Fibroblast of the aortic adventitia (primary cell): ENCODE measurements at places on chromosomes 3 and 15. TPM values are rescaled to one million over a fixed set of nuclear protein-coding genes. Genes with fewer than 3 reads are reported as not detected.

The FBXW12 gene
- 0.27 TPM in 1 of 2 replicates, not detected in the other for total RNA-seq

- DNase-seq, result no peak
Measured at GRCh38 chr15:28110481-28110881, 11.4 kb upstream of the OCA2 start.

- no peak for DNase-seq
Measured at GRCh38 chr3:52221563-52222318, 3.7 kb downstream of the TLR9 start.

The TTBK2 gene
- total RNA-seq, result 14.3 and 18.5 TPM in 2 replicates

DNA sequence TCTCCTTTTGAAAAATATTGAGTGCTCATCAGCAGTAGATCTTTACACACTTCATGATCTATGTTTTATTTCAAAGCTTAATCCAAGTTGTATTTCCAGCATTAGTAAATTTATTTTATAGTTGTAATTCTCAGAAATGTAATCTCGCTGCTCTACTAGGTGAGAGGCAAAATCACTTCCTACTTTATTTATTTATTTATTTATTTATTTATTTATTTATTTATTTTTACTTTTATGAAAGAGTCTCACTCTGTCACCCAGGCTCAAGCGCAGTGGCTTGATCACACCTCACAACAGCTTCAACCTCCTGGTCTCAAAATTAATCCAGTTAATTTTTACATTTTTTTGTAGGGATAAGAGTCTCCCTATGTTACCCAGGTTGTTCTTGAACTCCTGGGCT, 127.9 kb downstream of the CHL1 start:
- no peak for DNase-seq

DNA sequence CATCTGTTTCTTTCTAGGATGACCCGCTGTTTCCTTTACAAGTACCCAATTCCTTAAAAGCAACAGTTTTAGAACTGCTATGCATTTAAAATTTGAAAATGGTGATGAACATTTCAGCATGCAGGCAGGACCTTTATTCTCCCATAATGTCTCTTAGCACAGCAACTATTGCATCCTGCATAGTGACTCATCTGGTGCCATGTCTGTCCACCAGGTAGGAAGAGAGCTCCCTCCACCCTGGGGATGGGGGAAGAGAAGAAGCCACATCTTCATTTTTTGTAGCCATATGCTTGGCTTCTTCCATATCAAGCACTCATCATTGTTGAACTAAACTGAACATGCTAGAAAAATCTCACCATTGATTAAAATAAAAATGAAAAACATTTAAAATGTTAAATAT, 9.9 kb downstream of the GPR15 start:
- no peak for DNase-seq
